ENCODE measurements at places on chromosomes 2 and 18. TPM values are rescaled to one million over a fixed set of nuclear protein-coding genes. Genes with fewer than 3 reads are reported as not detected.

DNA sequence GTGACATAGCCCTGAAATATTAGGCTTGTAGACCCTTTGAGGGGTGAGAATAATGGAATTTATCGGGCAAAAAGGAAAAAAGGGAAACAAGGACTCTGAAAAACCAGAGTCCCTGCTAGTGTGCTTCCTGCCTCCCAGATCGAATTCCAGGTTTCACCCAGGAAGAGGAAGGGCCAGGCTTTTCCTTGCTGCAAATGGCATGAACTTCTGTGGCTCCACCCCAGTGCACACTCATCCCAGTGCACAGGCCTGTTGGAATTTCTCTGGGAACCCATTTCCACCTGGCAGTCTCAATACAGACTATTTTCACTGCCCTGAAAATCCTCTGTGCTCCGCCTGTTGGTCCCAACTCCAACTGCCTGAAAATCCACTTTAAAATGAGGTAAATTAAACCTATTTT is 29.9 kb downstream of the C18orf54 start:
- no peak for DNase-seq

- DNase-seq = peak; percentile 81
Measured at GRCh38 chr2:73085691-73086090, 14.2 kb upstream of the SFXN5 start.

GRCh38 chr2:240898108-240898730 is 2.3 kb upstream of the MAB21L4 start:
- no peak for DNase-seq

DNA sequence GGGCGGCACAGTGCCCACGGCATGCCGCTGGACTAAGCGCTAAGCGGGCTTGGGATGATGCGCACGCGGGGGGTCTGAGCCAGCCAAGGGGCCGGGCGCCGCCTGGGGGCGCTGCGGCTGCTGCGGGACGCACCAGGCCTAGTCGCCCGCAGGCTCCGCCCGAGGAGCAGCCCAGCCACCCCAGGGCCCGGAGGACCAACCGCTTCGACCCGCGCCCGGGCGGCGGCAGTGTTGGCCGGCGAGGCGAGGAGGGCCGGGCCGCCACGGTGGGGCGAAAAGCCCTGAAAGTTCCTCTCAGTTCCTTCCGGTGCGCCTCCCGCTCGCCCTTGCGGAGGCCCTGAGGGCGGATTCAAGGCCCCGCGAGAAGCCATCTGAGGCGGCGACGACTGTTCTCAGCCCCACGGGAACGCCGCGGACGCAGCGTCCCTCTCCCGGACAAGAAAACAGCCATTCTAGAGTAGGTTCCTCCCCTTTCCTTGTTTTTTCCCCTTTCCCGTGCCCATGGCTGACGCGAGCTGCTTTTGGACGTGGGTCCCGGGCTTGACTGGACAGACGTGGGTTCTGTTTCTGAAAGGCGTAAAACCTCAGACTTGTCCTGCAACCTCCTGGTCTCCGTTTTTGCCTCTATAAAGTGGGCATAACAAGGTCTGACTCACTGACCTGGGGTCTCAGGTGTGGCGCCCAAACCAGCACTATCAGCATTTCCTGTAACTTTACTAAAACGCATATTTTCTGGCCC is at the start of gene ANKAR:
Gene ANKAR (plus strand): TSS at position 297 of the 739 bp plus-strand sequence. CDS start 1,821 bp downstream, outside the sequence.
- DNase-seq = peak; percentile 81

The ARHGEF4 gene
- 22.1 TPM for total RNA-seq

The CD302 gene
- 1.0 TPM for total RNA-seq

The KCNE4 gene
- not detected for total RNA-seq

The GAL3ST2 gene
- total RNA-seq = not detected

Measured in neural crest cell (in vitro differentiated cells).